ENCODE measurements at places on chromosomes 7 and 10.

- DNase-seq = no peak
Measured at GRCh38 chr10:125264091-125264490, 103.7 kb upstream of the CTBP2 start.

GRCh38 chr10:94043431-94043990, 49.8 kb downstream of the PLCE1 start:
- DNase-seq = no peak

DNA sequence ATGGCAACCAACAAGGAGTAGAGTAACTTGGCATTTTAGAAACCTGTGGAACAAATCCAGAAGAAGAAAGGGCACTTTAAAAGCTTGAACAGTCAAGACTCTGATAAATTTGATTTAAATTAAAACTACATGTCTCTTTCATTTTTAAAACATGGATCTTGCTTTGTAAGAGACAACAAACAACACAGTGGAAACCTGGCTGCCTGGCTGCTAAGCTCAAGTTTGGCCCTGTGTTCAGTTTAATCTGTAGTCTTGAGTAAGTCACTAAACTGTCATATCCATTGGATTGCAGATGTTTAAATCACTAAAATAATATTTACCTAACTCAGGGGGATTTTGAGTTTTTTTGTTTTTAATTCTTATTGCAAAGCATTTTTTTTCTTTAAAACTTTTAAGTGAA, 374.9 kb upstream of the SEMA3D start:
- DNase-seq = no peak

- DNase-seq = no peak
Measured at GRCh38 chr7:142932386-142933091, 1.0 kb downstream of the TRPV5 start.

DNA sequence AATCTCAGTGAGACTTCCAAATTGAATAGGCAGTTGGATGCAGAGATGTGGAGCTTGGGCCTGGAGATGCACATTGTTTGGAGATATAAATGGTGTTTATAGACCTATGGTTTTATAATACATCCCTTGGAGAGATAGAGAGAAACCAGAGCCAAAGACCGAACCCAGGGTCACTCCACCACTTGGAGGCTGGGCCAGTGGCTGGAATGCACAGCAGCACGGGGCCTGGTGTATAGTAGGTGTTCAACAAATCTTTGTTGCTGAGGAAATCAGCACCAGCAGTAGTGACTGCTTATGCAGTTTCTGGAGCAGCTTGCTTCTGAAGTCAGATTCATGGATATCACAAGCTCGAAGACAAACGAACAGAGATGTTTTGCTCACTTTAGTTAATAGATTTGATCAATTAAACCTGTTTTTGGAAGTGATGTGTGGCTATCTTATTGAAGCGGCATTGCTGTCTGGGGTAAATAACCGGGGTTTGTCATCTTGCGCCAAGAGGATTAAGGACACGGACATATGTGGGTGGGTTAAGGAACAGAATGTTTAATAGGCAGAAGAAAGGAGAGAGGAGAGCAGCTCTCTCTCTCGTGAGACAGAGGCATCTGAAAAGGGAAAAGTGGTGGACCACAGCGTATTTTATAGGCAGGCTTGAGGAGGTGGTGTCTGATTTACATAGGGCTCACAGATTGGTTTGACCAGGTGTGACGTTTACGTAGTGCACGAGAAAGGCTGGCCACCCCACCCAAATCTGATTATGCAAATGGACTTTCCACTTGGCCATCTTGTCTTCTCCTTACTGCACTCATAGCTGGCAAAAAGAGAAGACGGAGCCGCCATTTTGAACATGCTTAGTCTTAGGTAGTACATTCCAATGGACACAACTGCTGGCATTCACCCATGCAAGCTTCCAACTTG, 11.1 kb downstream of the RBP4 start:
- DNase-seq = no peak

- DNase-seq = no peak
Measured at GRCh38 chr10:35037104-35037503, 53.0 kb downstream of the CUL2 start.

GRCh38 chr10:15857107-15857575, 3.2 kb downstream of the MINDY3 start:
- no peak for DNase-seq

- peak; percentile 91 for DNase-seq
Measured at GRCh38 chr7:64313740-64314491, at the start of gene ZNF736. Gene ZNF736, plus strand, starts transcription at chr7:64313961. Its CDS starts 190 bp downstream, at chr7:64314151.

DNA sequence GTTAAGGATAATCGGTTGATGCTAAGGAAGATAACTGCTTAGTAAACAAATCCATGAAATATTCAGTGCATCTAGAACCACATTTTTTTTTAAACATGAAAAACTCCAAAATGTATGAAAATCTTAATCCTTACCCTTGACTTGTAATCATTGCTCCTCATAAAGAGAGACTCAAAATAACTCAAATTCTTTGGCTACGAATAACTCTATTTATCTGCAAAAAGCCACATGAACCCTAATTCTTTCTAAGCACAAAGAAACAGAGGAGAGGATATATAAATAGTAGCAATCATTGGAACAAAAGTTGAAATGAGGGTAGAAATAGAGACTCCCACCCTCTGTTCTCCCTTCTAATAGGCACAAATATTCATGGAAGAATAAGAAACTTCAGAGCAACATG, 40.2 kb downstream of the ANK3 start:
- no peak for DNase-seq

- no peak for DNase-seq
Measured at GRCh38 chr10:28879875-28880682, 202.8 kb downstream of the BAMBI start.

DNA sequence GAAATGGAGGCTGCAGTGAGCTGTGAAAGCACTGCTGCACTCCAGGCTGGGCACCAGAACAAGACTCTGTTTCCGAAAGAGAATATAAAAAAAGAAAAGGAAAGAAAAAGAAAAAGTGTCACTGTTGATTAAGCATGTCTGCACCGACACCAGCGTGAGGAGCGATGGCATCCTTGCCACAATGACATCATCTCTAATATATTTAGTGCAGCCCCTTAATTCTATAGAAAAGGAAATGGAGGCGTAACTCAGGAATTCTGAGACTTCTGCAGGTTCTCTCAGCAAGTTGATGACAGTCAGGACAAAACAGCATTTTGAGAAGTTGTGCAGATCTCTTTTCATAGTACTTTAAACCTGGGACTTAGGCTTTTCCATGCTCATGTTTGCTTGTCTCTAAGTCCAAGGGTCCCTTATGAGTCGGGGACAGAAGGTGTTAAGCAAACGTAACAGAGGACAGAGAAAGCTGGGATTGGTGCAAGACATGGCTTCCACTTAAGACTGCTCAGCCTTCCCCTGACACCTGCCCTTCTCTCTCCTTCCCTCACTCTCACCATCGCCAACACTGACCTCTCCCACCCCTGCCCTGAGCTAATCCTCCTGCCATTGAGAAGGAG, 16.9 kb upstream of the ANKRD1 start:
- DNase-seq = no peak

GRCh38 chr10:30727524-30727923, 98.0 kb upstream of the LYZL2 start:
- DNase-seq = no peak

DNA sequence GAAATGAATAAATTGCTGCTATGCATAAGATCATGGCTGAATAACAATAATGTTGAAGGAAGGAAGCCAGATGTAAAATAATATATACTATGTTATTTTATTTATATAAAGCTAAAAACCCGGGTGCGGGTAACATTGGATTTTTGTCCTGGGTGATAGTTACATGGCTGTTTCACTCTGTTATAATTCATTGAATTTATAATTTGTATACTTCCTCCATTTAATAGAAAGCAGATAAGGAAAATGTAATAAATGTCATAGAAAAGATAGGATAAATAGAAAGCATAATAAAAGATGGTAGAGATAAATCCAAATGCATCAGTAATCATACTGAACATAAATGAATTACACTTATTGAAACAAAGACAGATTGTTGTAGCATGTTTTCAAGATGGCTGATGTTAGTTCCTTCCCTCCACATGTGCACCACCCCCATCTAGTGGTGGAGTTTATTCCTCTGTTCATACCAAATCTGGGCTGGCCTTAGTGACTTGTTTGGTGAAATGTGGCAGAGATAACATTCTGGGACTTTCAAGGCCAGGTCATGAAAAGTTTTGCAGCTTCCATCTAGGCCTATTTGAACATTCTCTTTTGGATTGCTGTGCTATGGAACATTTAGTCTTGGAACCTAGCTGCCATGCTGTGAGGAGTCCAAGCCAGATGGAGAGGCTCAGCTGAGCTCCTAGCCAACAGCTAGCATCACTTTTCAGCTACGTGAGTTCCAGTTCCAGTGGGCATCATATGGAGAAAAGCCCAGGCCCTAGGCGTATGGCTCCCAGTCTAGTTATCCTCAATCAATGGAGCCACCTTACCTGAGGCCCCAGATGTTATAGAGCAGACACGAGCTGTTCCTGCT, 46.9 kb downstream of the AHCYL2 start:
- DNase-seq = no peak

DNA sequence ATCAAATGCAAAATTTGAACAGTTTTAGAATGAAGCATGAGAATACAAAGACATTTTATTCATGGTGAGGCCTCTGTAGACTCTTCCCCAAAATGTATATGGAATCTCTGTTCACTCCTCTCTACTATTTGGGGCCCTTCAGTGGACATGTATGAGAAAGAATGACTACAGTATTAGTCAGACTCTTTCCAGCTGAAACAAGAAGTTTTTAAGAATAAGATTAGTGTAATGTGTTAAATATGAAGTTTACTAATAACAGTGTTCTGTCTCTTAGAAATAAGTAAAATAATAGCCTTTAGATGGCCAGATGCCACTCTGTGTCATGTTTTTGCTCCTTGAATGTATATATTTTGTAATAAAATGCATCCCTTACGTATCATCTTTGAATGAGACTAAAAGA, 585.6 kb downstream of the SUGCT start:
- DNase-seq = no peak

GRCh38 chr10:77030974-77031373, 606.6 kb downstream of the KCNMA1 start:
- DNase-seq = no peak

- DNase-seq = no peak
Measured at GRCh38 chr7:99102809-99103690, 40.9 kb downstream of the SMURF1 start.

- DNase-seq = no peak
Measured at GRCh38 chr10:130022511-130023299, 58.6 kb upstream of the EBF3 start.

- no peak for DNase-seq
Measured at GRCh38 chr7:116981939-116982338, 28.6 kb downstream of the ST7 start.

DNA sequence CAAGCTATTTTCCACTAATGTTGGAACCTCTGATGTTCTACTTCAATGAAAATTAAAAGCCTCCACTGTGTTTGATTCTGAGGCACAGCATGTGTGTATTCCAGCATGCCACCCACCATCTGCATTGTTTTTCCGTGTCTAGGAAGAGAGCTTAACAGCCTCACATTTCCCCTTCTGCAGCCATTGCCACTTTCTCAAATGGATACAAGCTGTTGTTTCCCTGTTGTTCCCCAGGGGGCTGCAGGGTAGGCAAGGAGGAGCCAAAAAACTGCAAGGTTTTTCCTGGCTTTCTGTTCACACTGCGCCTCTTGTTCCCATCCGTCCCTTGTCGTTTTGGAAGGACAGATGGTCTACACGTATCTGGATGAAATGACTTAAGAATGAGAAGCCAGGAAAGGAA, 72.3 kb upstream of the DNAJB12 start:
- DNase-seq = no peak

DNA sequence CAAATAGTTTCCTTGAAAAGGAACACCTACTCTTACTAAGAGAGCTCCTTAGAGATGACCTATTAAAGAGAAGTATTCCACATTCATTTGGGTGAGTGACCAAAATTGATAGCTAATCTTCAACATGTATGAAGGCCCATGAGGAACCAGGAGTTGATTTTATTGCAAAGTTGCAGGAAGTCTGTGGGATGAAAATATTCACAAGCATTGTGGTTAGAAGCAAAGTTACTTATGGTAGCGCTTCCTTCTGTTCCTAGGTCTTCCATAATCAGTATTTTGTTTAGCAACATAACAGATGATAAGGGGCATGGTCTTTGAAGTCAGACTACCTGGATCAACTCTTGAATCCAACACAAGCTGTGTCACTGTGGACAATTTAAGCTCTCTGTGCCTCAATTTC, 164.5 kb downstream of the DGKB start:
- DNase-seq = no peak

DNA sequence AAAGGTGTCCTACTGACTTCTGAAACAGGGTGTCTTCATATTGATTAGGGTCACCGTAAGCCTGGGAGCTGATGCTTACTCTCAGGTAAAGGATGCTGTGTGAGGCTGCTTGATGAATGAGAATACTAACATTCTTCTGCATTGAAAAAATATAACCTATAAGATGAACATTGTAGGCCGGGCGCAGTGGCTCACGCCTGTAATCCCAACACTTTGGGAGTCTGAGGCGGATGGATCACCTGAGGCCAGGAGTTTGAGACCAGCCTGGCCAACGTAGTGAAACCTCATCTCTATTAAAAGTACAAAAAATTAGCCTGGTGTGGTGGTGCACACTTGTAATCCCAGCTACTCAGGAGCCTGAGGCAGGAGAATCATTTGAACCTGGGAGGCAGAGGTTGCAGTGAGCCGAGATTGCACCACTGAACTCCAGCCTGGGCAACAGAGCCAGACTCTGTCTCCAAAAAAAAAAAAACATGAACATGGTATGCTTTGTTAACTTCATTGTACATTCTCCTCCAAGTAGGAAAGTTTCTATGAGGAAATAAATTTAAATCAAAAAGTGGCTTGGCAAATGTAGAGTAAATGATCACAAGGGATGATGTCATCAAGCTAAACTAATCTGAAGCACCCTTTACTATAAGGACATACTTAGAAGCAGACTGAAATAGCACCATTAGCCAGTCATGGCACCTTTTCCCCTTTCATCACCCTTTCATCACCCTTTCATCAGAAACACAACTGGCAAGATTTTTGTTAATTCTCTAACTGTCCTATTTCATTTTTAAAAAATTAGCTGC, 1.5 kb upstream of the BRAF start:
- DNase-seq = no peak

- no peak for DNase-seq
Measured at GRCh38 chr10:16606421-16606820, 84.7 kb upstream of the C1QL3 start.

DNA sequence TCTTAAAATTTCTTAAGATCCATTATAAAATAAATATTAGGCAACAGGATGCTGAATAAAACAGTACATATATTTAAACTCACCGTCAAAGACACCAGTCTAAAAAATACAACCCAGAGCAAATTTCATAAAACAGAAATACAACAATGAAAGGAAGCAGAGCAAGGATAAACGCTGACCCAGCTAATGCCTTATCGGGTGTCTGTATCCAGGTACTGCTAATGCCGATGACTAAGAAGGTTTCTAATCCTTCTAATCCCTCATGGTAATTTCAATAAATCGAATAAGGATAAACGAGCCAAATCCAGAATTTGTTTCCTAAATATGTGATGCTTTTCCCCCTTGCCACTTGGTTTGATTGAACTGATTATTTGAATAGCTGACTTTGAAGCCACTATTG, 1.7 kb downstream of the HYCC1 start:
- no peak for DNase-seq

DNA sequence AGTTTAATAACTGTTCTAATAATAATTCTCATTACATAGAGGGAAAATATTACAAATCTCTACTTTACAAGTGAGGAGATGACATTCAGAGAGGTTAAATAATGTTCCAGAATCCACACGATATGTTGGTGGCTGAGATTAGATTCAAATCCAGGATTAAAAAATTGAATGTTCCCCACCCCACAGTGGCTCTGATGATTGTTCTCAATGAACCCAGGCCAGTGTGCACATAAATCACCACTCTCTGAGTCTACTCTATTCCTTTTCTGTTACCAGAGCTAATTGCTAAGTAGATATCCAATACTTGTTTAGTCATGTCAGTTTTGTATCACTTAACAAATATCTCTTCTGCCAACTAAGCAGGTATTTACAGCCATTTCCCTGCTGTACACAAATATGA, 281.0 kb downstream of the ABCA13 start:
- DNase-seq = no peak

Measured in spinal cord (tissue), 10 donors.